ENCODE measurements at places on chromosomes 4 and X.

- DNase-seq, result no peak
Measured at GRCh38 chrX:41480508-41481260, 33.5 kb downstream of the NYX start.

- DNase-seq, result no peak
Measured at GRCh38 chr4:61485056-61485455, 284.9 kb downstream of the ADGRL3 start.

DNA sequence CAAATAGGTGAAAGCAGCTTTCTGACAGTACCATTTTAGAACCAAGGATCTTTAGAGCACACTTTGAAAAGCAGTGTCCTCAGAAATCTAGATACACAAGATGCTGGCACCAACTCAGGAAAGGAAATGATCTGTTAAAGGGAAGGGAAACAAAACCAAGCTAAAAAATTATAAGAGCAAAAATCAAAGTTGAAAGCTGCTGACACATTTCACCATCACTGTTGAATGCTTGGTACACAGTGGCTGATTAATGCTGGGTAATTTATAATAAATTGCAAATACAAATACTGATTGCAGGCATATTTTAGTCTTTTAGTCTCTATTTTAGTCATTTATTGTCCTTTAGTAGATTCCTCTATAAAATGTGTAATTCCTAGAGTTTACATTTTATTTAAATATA, 1540.1 kb upstream of the PCDH10 start:
- DNase-seq, result no peak

DNA sequence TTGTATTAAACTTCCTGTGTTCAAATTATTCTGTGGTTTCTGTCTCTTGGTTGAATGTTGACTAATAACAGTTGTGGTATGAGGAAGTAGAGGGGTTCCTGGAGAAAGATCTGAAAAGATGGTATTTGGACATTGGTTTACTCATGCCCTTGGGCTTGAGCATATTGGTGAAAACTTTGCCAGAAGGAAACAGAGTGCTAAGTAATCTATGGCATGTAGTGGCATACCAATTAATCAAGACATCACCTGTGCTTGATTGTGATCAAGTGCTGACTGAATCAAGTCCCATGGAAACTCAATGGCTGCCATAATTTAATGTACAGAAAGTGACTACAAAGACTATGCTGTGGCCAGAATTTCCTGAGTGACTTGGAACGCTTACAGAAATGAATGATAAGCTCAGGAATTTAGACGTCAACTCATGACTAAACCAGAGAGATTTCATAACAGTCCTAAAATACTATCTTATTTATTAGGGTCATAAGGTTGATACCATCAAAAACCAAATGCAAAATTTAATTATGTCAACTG, 2062.9 kb downstream of the ARAP2 start:
- peak; percentile 69 for DNase-seq

- no peak for DNase-seq
Measured at GRCh38 chr4:182250446-182250845, 7.2 kb downstream of the TENM3 start.

DNA sequence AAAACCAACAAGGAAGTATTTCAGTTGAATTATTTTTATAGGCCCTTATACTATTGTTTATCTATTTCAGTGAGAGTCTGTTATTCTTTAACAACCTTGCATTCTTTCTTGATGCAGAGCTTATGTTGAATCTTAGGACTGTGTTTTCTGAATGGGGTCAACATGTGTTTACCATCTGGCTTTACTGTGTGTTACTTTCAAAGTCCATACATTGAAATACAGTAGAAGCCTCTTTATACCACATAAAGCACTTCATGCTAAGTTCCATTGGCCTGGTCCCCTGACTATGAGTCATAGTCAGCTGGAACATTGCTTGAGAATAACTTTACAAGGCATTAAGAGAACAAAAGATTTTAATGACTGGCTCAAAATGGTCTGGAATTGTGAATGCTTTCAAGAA, 152.6 kb downstream of the GASK1B start:
- DNase-seq, result no peak

GRCh38 chr4:118941149-118941548, 52.5 kb downstream of the SYNPO2 start:
- DNase-seq, result peak; percentile 52

DNA sequence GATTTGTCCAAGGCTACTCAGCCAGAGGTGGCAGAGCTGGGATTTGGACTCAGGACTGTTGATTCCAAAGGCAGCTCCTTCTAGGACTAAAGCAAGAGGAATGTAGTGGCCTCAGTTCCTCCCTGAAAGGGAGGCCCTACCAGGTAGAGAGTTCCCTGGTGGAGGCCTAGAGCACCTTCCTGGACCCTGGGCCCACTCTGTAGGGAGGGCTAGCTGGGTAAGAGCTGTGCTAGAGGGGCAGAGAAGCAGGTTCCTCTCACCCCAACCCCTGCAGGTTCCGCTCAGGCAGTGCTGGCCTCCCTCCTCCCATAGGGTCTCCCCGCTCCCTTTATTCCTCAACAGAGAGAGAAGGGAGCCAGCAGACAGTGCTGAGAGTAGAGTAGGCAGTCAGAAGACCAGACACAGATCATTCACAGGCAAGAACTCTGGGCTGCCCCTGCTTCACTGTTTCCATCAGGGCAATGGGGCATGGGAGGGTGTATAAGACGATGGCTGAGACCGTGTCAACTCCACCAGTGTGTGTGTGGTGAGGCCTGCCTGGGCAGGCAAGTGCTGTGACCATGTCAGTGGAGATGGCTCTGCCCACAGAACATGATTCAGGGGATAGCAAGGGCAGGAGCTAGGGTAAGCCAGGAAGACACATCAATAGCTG, 12.4 kb upstream of the PJA1 start:
- DNase-seq, result no peak

GRCh38 chrX:133497356-133497755, 82.1 kb upstream of the GPC4 start:
- no peak for DNase-seq

- no peak for DNase-seq
Measured at GRCh38 chr4:26912810-26913209, 52.2 kb downstream of the STIM2 start.

- no peak for DNase-seq
Measured at GRCh38 chr4:119284876-119285780, 36.8 kb downstream of the FABP2 start.

- no peak for DNase-seq
Measured at GRCh38 chr4:123950530-123950929, 553.9 kb downstream of the SPRY1 start.

DNA sequence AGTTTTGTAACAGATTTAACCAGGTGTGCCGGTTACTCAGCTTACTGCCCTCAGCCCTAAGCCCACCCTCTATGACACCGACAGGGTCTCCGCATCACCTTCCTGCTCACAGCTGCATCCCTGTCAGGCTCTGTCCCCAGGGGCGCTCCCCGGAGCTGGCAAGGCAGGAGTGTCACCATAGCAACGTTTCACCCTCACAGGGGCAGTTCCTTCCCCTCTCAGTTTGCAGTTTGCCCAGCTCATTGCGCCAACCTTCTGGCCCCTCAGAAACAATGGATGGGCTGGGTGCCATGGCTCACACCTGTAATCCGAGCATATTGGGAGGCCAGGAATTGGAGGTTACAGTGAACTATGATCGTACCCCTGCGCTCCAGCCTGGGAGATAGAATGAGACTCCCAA, 42.6 kb downstream of the RGS12 start:
- DNase-seq, result no peak

DNA sequence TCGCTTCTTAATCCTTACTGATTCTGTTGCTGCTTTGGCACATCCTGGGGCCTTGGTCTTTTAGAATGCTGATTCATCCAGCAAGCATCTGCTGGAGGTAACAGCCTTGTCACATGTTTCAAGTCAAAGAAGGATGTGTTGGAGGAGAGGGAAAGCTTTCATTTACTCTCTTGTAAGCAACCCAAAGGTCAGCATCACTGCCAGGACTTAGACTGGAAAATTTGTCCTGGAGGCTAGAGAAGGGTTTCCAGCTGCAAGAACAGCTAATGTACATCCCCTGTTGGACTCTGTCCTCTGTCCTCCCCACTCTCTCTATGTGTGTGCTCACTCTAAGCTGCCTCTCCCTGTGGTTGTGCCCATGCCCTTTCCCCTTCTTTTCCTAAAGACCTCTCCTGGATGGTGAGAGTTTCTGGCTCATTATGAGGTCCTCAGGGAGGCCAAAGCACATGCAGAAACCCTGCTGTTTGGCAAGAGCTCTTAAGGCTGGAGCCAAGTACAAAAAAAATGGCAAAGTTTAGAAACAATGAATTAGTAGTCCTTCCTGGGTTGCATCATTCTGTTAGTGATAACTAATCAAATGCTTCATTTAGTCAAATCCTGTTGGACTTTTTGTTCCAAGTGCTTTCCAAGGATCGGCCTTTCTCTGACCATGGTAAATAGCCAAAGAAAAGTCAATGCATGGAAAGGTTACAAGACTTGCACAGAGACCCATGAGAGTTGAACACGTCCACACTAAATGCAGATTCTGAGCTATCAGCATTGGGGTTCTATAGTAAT, 13.4 kb upstream of the SRPX start:
- DNase-seq, result no peak

DNA sequence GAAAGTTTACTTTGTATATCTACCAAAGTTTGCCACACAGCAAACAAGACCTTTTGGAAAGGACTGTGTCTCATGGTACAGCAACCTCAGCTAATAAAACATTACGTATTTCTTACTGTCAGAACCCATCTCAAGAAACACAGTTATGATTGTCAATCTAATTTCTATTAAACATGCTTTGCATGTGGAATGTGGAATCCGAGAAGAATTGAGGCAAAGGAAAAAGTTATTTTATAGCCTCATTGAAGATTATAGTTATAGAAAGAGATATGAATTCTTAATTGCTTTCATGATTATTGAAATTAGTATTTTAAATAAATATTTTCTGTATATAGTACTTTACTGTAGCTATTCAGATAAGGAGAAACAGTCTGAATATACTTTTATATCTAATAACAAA, 5.4 kb downstream of the PCDH7 start:
- no peak for DNase-seq

DNA sequence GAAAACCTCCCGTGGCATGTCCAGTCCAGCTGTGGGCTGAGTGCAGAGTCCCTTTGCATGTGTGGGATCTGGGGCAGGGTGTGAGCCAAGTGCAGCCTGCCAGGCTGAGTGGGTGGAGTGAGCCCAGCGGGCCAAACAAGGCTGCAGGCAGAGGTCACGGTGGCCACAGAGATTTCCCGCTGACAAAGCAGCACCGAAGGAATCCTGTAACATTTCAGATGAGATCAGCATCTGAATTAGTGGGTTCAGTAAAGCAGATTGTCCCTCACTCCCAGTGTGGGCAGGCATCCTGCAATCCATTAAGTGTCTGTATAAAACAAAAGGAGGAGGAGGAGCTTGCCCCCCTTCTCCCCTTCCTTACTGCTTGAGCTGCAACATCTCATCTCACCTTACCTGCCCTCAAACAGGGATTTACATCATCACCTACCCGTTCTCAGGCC, 324.4 kb downstream of the FAT4 start:
- DNase-seq, result no peak

- DNase-seq, result no peak
Measured at GRCh38 chr4:17024425-17024824, 126.0 kb upstream of the LDB2 start.

DNA sequence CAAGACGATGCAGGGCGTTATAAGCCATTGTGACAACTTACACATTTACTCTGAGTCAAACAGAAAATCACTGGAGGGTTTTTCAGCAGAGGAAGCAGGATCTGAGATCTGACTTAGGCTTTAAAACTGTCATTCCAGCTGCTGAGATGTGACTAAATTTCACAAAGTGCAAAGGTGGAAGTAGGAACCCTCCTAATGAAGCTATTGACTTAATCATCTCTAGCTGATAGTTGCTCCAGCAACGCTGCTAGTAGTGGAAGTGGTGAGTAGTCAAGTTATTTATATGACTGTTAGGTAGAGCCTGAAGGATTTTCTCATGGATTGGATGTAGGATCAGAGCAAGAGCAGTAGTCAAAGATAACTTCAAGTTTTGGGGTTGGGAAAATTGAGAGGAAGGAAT, 218.6 kb downstream of the GRID2 start:
- DNase-seq, result no peak

DNA sequence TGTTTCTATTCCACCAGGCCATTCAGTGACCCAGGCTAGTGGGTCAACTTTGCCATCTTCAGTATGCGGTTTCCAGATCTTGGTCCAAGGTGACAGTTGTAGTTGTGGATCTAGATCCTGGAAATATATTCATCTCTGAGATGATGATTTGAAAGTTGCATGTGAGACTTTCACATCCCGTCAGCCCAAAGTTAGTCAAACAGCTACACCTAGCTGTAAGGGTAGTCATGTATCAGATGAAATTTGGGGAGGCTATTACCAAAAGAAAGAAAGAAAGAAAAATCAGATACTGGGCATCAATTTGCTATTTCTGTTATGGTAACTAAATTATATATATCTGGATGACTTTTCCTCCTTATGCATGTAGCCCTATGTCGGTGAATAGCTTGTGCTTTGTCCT, 259.4 kb upstream of the ARX start:
- no peak for DNase-seq

DNA sequence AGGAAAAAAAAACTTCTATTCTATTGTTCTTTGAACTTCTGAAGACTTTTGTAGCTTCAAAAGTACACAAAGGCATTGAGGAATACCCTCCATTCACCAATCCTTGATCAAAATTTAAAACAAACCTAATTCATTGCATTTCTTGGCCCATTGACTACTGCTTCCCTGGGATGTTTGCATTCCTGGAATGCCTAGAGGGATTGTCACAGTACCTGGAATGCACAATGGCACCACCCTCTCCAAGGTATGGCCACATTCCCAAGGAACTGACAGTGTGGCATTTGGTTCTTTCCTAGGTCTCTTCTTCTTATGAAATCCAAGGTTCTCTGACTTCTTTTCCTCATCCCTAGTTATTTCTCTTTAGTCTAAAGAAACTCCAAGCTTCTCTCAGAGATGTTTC, 600.7 kb downstream of the CCSER1 start:
- DNase-seq, result peak; percentile 80

DNA sequence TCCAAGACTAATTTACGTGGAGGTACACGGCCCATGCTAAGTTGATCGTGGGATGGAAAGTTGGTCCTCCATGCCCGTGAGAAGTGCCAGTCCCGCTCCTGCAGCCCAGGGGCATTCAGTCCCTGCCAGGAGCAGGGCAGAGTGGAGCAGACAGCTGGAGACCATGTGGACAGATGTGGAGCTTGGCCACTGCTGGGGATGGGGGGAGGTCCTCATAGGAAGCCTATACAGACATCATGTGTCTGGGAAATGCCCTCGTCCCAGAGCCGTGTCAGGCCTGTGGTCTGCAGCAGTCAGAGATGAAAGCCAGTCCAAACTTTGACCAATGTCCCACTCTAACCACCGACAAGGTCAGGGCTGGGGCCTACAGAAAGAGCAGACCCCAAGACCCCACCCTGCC, 118.4 kb downstream of the CPZ start:
- no peak for DNase-seq

DNA sequence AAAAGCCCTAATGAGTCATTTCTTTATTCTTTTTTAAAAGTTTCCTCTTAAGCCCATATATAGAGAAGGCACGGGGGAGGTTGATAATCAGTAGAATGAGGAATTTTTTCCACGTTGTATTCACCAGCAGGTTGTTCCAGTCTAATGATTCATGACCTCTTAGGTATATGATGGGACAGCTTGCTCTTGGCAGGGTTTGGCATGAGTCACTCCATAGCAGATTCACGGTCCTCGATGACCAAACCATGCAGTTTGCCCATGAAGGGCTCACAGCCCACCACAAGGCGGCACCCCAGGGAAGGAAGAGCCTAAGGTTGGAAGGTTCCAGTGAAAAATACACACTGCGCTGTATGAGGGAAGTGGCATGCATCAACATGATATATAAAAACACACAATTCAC, 623.8 kb upstream of the DIPK2B start:
- DNase-seq, result no peak

- DNase-seq, result no peak
Measured at GRCh38 chr4:27484216-27484615, 623.6 kb downstream of the STIM2 start.

All from T47D (cell line).